ENCODE measurements at places on chromosomes 2 and 18. TPM values are rescaled to one million over a fixed set of nuclear protein-coding genes. Genes with fewer than 3 reads are reported as not detected.
A peak's percentile ranks its signal among the peaks of the same experiment; 100 is the strongest.

DNA sequence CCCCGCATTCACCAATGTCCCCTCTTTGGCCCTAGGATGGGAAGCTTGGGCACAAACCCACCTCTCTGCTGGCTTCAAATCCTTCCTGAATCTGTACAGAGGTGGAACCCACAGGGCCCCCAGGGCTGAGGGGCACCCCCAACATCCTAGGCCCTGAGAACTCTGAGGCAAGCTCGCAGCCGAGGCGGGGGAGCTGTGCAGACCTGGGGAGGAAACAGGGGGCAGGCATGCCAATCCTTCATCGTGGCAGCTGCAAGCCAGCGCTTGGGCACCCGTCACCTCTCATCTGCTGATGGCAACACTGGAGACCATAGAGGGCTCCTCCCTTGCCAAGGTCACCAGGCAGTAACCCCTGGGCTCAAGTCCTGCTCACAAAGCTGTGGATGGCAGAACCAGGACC is 10.8 kb downstream of the ECEL1 start:
- no peak overlapping the region for H3K27ac ChIP-seq
- no peak for DNase-seq
- no peak overlapping the region for H3K4me3 ChIP-seq
- H3K4me1 ChIP-seq, result no peaks in the 10 kb centered on the region
- H3K27me3 ChIP-seq, result peaks cover 18% of the 10 kb centered on the region

GRCh38 chr18:10336749-10337350 is 117.6 kb upstream of the APCDD1 start:
- H3K4me3 ChIP-seq, result no peak overlapping the region
- no peaks in the 10 kb centered on the region for H3K36me3 ChIP-seq
- peaks cover 44% of the 10 kb centered on the region for H3K27me3 ChIP-seq
- H3K27ac ChIP-seq, result no peak overlapping the region
- H3K4me1 ChIP-seq, result no peaks in the 10 kb centered on the region

DNA sequence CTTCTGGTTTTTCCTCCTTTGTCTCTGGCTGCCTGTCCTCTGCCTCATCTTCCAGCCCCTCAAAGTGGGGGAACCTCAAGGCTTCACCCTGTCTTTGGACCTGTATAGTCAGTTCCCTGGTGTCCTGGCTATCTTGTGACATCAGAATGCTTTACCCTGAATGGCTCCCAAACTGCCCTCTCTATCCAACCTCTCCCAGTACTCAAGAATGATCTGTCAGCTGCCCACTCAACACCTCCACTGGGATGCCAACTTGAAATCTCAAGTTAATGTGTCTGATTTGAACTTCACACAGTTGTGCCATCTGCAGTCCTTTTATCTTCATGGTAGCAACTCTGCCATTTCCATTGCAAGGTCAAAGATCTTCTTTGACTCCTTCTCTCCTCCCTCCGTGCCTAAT is 43.8 kb downstream of the UBE2F start:
- H3K36me3 ChIP-seq, result no peaks in the 10 kb centered on the region
- no peaks in the 10 kb centered on the region for H3K4me1 ChIP-seq
- DNase-seq, result no peak
- no peak overlapping the region for H3K27ac ChIP-seq
- no peak overlapping the region for H3K4me3 ChIP-seq

GRCh38 chr18:12282442-12283039 is 25.5 kb upstream of the TUBB6 start:
- peaks cover 15% of the 10 kb centered on the region for H3K4me1 ChIP-seq
- no peaks in the 10 kb centered on the region for H3K36me3 ChIP-seq
- no peak overlapping the region for H3K4me3 ChIP-seq
- no peak for DNase-seq

GRCh38 chr2:175624211-175624761 is 377.8 kb downstream of the LNPK start:
- no peaks in the 10 kb centered on the region for H3K36me3 ChIP-seq
- H3K27me3 ChIP-seq, result no peaks in the 10 kb centered on the region
- no peak overlapping the region for H3K4me3 ChIP-seq
- H3K27ac ChIP-seq, result no peak overlapping the region
- no peak for DNase-seq
- no peaks in the 10 kb centered on the region for H3K4me1 ChIP-seq

- no peaks in the 10 kb centered on the region for H3K36me3 ChIP-seq
- no peak overlapping the region for H3K4me3 ChIP-seq
- no peak for DNase-seq
Observed at GRCh38 chr18:44579745-44580144, 100.9 kb upstream of the SETBP1 start.

DNA sequence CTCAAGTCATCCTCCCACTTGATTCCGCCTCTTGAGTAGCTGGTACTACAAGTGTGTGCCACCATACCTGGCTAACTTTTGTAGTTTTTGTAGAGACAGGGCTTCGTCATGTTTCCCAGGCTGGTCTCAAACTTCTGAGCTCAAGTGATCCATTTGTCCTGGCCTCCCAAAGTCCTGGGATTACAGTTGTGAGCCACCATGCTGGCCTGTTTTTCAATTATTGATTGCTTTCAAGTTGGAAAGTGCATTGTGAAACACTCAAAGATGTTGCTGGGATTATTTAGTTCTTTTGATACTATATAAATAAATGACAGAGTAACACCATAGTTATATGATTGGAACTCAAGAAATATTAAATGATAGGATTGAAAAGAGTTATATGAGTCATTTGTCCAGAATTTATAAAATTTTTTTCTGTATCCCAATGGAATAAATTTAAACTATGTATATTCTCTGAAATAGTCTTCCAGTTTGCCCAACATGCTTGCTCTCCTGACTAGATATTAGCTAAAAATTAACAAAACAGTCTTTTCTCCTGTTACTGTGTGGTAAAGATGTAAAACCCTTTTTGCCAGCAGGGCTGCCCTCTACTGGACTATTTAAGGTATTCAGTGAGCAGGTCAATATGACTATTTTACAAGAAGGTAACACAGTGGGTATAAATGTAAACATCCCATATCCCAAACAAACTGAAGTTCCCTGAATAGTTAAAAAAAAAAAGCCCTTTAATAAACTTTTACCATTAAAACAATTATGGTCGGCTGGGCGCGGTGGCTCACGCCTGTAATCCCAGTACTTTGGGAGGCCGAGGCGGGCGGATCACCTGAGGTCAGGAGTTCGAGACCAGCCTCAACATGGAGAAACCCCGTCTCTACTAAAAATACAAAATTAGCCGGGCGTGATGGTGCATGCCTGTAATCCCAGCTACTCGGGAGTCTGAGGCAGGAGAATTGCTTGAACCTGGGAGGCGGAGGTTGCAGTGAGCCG is 42.7 kb downstream of the ACSL3 start:
- H3K4me1 ChIP-seq, result peaks cover 7% of the 10 kb centered on the region
- no peaks in the 10 kb centered on the region for H3K36me3 ChIP-seq
- H3K4me3 ChIP-seq, result no peak overlapping the region
- no peak for DNase-seq

DNA sequence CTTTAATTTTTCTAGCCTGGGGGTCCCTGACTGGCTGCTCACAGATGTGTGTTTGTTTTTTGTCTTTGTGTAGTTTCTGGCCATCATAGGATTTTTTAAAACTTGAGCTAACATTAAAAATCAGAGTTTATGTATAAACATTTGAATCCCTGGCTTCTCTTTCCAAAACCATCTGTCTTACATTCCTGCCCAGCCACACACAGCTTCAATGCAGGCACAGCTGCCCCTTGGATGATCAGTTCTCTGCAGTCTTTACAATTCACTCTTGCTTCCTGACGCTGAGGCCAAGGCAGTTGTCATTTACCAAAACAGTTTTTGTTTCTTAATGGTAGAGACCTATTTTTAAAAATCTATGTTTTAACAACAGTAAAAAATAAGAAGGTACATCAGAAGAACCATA is 169.2 kb upstream of the LRRTM1 start:
- no peaks in the 10 kb centered on the region for H3K36me3 ChIP-seq
- H3K27ac ChIP-seq, result no peak overlapping the region

DNA sequence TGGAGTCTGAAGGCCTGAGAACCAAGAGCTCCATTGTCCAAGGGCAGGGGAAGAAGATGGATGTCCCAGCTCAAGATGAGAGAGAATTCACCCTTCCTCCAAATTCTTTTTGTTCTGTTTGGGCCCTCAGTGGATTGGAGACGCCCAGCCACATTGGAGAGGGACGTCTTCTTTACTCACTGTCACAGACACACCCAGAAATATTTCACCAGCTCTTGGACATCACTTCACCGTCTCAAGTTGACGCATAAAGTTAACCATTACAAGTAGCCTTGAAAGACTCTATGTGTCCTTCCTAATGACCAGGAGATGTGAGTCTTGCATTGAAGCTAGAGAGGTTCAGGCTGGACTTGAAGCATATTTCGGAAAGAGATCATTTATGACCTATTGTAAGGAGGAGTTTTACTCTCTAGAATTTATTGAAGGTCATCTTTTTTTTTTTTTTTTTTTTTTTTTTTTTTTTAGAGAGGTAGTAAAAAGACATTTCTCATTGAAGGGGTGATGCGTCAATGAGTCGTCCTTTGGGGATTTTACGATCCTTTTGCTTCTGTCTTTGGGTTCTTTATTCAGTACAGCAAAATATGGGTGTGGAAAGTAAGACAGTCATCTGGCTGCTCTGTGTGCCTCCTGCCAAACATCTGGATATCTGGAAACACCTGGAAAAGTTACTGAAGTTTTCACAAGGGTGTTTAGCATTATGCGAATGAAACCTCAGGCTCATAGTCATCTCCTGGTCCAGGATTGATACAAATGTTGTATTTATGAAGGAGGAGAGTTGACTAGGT is 118.1 kb downstream of the PRPF40A start:
- H3K27ac ChIP-seq, result no peak overlapping the region
- peak; percentile 15 for DNase-seq
- no peaks in the 10 kb centered on the region for H3K4me1 ChIP-seq
- H3K27me3 ChIP-seq, result no peaks in the 10 kb centered on the region
- H3K36me3 ChIP-seq, result no peaks in the 10 kb centered on the region
- H3K4me3 ChIP-seq, result no peak overlapping the region

DNA sequence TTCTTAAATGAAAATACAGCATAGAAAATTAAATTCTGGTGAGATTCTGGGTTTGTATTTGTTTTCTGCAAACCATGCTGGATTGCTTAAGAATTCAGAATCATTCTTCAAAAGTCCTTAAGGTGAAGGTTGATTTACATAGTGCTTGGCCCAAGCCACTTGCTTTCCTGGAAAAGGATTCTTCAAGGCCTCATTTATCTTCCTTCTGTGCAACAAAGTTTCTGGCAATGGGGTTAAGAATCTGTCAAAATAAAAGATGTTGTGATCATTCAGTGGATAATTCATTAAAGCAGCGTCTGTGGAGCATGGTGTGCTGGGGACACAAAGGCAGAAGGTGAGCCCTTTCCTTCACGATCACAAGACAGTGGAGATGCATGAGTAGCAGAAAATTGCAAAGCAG is 351.9 kb downstream of the GALR1 start:
- H3K27ac ChIP-seq, result no peak overlapping the region
- no peaks in the 10 kb centered on the region for H3K27me3 ChIP-seq
- H3K4me3 ChIP-seq, result no peak overlapping the region
- H3K4me1 ChIP-seq, result no peaks in the 10 kb centered on the region
- no peaks in the 10 kb centered on the region for H3K36me3 ChIP-seq
- no peak for DNase-seq

DNA sequence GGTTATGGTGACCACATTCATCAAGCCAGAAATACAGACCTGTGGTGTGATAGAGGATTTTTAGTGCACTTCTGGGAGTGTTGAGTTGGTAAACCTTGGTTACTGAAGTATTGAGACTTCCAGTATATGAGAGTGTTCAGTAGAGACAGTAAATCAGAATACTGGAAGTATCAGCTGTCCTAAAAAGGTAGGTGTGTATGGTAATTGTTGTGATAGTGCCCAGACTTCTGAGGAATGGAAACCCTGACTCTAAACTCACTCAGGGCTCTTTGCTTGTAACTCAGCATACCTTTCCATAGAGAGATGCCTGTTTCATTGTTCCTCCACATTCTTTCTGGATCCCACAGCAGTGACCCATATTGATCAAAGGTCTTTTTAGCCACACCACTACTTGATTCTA is 217.1 kb downstream of the SETBP1 start:
- no peak overlapping the region for H3K27ac ChIP-seq
- no peak overlapping the region for H3K4me3 ChIP-seq
- H3K4me1 ChIP-seq, result no peaks in the 10 kb centered on the region
- no peaks in the 10 kb centered on the region for H3K36me3 ChIP-seq
- no peak for DNase-seq

The CABYR gene
- total RNA-seq, result not detected

The IL36B gene
- not detected for total RNA-seq

The MBD2 gene
- 79.1 TPM for total RNA-seq

The RNASEH1 gene
- total RNA-seq, result 38.2 TPM

The ANKRD53 gene
- not detected for total RNA-seq

All from HCT116 (cell line).